ENCODE measurements at places on chromosomes 6 and 20. TPM values are rescaled to one million over a fixed set of nuclear protein-coding genes. Genes with fewer than 3 reads are reported as not detected.

SPDEF gene
- not detected for total RNA-seq

SNX9 gene
- total RNA-seq: 19.8 TPM

RAET1L gene
- total RNA-seq: not detected

DDX43 gene
- total RNA-seq: 0.26 TPM

RIPPLY2 gene
- total RNA-seq: not detected

ADGB gene
- not detected for total RNA-seq

CGAS gene
- 4.0 TPM for total RNA-seq

RARS2 gene
- total RNA-seq: 15.8 TPM

- no peak overlapping the region for H3K27ac ChIP-seq
- H3K27me3 ChIP-seq: no peaks in the 10 kb centered on the region
- no peaks in the 10 kb centered on the region for H3K36me3 ChIP-seq
- no peaks in the 10 kb centered on the region for H3K4me1 ChIP-seq
- no peak for DNase-seq
- H3K4me3 ChIP-seq: no peak overlapping the region
Observed at GRCh38 chr20:49468412-49468811, 14.1 kb downstream of the KCNB1 start.

DNA sequence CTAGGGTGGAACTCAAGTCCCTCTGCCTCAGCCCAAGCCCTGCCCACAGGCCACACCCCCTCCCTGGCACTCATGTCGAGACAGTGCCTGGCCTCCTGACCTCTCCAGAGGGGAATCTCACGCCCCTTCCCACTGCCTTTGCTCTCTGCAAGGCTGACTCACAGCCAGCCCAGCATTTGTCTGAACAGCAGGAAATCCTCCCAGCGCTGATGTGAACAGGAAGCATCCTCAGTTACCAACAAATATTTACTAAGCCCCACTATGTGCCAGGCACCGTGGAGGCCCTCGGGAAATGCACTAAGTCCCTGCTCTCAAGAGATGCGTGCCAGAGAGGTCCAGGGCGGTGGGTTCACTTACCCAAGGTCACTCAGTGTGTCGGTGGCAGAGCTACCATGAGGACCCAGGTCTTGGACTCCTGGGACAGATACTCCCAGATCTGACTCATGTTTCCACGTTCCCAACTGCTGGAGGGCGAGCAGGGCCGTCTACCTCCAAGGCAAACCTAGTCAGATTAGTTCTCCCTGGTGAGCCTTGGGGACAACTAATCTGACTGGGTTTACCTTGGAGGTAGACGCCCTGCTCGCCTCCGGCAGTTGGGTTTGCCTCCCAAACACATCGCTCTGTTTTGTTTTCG is 7.8 kb downstream of the ADA start:
- H3K27me3 ChIP-seq: no peaks in the 10 kb centered on the region
- peak; percentile 47 for DNase-seq
- peak overlapping the region; percentile 86 for H3K27ac ChIP-seq
- peaks cover 28% of the 10 kb centered on the region for H3K4me1 ChIP-seq
- no peak overlapping the region for H3K4me3 ChIP-seq
- H3K36me3 ChIP-seq: no peaks in the 10 kb centered on the region

DNA sequence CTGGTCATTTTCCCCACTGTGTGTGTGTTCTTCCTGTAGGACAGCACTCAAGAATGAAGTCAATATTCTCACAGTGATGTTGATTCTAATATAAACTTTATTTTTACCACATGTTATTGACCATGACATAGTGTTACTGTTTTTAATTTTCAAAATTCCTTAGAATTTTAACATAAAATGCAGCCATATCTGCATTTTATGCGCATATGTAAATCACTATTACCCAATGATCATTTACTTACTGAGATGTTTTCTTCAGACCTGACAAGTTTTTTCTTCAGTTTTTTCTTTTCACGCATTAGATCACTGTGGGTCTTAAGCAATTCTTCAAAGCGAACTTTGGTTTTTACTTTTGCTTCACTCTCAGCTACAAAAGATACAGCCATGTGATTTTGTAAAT is 7.2 kb downstream of the AHI1 start:
- H3K27me3 ChIP-seq: no peaks in the 10 kb centered on the region
- no peak for DNase-seq
- H3K4me3 ChIP-seq: no peak overlapping the region

DNA sequence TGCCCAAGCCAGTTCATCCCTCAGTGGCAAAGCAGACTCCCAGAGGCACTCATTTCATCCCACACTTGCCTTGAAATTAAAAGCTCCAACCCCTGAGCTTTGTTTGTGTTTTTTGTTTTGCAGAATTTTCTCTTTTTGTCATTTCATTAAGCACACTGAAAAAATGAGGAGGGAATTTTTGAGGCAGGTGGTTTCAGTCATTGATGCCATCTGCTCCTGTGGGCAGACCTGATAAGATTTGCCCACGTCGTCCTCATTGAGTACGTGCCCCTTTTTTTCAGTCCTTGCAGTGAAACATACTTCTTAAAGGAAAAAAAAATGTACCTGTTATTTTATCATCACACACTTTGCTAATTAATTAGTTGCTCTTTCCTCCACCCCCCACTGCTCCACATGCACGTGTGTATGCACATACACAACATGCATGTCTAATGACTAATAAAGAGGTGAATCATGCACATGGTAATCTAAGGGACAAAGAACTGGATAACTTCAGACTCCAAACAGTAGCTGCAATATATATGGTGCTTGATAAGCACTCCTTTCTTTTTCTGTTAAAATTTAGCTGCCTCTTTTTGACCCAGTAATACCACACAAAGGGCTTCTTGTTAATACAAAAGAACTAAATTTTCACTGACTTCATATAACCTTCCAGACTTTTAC is 102.1 kb upstream of the TMEM181 start:
- DNase-seq: no peak
- no peak overlapping the region for H3K27ac ChIP-seq
- no peaks in the 10 kb centered on the region for H3K36me3 ChIP-seq
- no peak overlapping the region for H3K4me3 ChIP-seq
- H3K4me1 ChIP-seq: no peaks in the 10 kb centered on the region

DNA sequence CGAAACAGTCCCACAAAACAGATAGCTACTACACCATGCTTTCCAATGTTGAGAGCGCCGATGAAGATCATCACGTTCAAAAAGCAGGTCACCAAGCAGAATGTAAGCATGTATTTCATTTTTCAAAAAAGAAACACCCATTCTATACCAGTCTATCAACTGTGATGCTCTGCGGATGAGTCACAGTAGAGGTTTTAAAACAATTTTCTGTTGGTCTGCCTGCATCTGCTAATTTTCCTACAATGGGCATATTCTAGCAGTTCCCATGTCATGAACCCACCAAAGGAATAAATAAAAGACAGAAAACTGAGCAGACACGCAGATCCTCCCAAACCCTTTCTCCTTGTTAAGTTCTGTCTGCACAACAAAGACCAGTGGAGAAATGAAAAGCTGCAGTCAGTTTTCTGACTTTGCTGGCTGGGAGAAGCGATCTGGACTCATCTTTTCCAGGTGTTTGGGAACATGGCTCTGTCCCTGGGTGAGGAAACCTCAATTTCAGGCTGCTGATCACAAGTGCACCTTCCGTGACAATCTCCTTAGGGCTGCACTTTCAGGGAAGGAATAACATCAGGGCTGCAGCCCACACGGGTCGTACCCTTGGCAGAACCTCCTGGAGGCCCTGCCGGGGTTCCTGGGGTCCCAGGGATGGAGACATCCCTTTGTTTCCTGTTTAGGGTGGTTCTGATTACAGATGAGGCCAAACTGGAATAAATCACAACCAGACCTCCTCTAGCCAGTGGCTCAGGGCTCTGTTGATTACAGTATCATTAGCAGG is 200.1 kb downstream of the BMP7 start:
- no peaks in the 10 kb centered on the region for H3K36me3 ChIP-seq
- no peaks in the 10 kb centered on the region for H3K27me3 ChIP-seq
- no peak for DNase-seq
- no peak overlapping the region for H3K27ac ChIP-seq

GRCh38 chr6:14217728-14218518 is 100.4 kb downstream of the CD83 start:
- no peaks in the 10 kb centered on the region for H3K27me3 ChIP-seq
- no peaks in the 10 kb centered on the region for H3K4me1 ChIP-seq
- H3K36me3 ChIP-seq: no peaks in the 10 kb centered on the region
- no peak overlapping the region for H3K4me3 ChIP-seq
- no peak overlapping the region for H3K27ac ChIP-seq

GRCh38 chr20:54013471-54013870 is 56.9 kb downstream of the BCAS1 start:
- H3K36me3 ChIP-seq: no peaks in the 10 kb centered on the region
- DNase-seq: no peak
- H3K4me1 ChIP-seq: no peaks in the 10 kb centered on the region
- H3K27ac ChIP-seq: no peak overlapping the region

GRCh38 chr6:113888493-113888892 is 31.3 kb downstream of the MARCKS start:
- no peak overlapping the region for H3K27ac ChIP-seq
- DNase-seq: no peak
- H3K36me3 ChIP-seq: no peaks in the 10 kb centered on the region
- H3K4me1 ChIP-seq: no peaks in the 10 kb centered on the region
- no peaks in the 10 kb centered on the region for H3K27me3 ChIP-seq
- H3K4me3 ChIP-seq: no peak overlapping the region

DNA sequence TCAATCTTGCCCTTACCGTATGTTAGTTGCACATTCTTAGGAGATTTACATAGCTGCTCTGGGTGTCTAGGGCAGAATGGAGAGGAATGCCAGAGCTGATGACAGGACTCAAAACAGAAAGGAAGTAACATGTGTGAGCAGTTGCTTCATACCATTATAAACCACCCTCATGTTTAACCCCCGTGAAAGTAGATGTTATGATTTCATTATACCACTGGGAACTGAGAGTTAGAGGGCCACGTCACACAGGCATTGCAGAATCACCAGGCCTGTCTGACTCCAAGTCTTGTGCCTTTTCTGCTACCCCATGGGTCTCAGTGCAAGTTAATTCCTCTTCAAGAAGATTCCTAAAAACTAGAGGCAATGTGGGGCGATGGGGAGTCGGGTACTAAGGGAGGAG is 23.5 kb upstream of the SIM1 start:
- no peak overlapping the region for H3K4me3 ChIP-seq
- no peak overlapping the region for H3K27ac ChIP-seq
- H3K4me1 ChIP-seq: peaks cover 2% of the 10 kb centered on the region
- no peaks in the 10 kb centered on the region for H3K27me3 ChIP-seq
- DNase-seq: no peak

DNA sequence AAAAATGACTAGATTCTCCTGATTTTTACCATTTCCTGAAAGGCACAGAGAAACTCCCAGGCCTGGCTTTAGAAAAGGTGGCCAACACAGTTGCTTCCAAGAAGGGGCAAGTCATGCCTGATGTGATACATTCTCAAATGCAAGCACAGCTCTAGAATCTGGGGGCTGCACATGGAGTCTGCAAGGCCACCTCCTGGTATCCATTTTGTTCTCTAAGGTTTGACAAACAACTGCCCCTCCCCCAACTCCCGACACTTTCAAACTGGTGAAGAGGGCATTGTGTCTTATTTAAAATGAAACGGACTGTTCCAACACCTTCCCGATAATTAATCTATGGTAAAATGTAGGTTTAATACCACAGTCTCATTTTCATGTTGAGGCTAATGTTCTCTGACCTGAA is 220.2 kb upstream of the CEP162 start:
- H3K27me3 ChIP-seq: no peaks in the 10 kb centered on the region
- no peak overlapping the region for H3K4me3 ChIP-seq
- H3K4me1 ChIP-seq: no peaks in the 10 kb centered on the region
- H3K36me3 ChIP-seq: no peaks in the 10 kb centered on the region
- no peak overlapping the region for H3K27ac ChIP-seq

DNA sequence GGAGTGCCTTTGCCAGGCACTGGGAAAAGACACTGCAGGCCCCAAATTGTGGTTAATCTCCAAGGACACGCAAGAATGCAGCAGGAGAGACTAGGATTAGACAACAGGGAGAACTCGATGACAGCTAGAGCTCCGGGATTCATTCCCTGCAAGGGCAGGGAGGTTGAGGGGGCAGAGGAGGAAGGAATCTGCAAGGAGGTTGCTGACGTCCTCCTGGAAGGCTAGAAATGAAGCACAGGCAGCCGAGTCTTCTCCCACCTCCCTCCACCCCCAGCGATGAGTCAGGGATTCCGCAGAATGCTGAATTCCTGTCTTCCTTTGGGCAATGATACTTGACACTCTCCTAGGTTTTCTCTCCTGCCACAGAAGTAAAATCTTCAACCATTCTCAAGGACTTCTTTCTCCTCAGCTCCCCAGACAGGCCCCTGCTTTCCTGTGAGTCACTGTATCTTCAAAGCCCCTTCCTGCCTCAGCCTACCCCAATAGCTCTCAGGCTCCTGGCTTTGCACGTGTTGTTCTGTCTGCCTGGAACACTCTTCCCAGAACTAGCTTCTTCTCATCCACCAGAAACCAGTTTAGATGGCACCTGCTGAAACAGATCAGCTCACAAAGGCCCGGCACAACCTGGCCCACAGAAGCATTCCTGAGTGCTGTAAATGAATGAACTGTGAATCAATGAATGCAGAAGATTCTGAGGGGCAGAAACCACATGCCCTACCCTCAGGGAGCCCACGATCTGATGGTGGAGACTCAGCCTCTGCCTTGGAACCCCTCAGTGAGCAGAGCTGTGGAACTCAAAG is 85.6 kb downstream of the MRPL14 start:
- peaks cover 13% of the 10 kb centered on the region for H3K4me1 ChIP-seq
- DNase-seq: peak; percentile 48
- no peak overlapping the region for H3K4me3 ChIP-seq
- H3K27ac ChIP-seq: no peak overlapping the region

DNA sequence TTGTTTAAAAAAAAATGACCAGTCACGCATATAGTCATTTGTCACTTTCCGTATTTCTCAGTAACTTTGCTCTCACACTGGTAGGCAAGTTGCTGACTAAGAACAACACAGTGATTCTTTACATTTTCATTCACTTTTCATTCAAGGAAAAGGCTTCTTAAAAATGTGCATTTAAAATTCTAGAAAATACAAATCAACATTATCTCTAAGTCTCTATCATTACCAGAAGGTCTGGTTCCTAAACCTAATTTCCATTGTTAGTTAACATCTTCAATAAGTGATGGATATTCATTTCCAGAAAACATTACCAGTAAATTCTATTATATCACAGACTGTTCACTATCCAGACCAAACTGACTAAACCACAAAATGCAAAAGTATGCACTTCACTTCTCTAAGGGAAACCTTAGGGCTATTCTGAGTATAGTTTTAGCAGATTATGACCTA is 115.3 kb downstream of the AHI1 start:
- H3K4me3 ChIP-seq: no peak overlapping the region
- H3K27me3 ChIP-seq: no peaks in the 10 kb centered on the region
- no peaks in the 10 kb centered on the region for H3K4me1 ChIP-seq
- DNase-seq: no peak

All from body of pancreas (tissue), 4 donors.